ENCODE measurements at places on chromosomes 5 and 9.

- no peak for DNase-seq
Measured at GRCh38 chr5:94498199-94498598, 120.2 kb downstream of the KIAA0825 start.

GRCh38 chr5:139475865-139476617 is 5.2 kb downstream of the SMIM33 start:
- no peak for DNase-seq

- no peak for DNase-seq
Measured at GRCh38 chr9:27413511-27414219, 110.4 kb upstream of the IFNK start.

DNA sequence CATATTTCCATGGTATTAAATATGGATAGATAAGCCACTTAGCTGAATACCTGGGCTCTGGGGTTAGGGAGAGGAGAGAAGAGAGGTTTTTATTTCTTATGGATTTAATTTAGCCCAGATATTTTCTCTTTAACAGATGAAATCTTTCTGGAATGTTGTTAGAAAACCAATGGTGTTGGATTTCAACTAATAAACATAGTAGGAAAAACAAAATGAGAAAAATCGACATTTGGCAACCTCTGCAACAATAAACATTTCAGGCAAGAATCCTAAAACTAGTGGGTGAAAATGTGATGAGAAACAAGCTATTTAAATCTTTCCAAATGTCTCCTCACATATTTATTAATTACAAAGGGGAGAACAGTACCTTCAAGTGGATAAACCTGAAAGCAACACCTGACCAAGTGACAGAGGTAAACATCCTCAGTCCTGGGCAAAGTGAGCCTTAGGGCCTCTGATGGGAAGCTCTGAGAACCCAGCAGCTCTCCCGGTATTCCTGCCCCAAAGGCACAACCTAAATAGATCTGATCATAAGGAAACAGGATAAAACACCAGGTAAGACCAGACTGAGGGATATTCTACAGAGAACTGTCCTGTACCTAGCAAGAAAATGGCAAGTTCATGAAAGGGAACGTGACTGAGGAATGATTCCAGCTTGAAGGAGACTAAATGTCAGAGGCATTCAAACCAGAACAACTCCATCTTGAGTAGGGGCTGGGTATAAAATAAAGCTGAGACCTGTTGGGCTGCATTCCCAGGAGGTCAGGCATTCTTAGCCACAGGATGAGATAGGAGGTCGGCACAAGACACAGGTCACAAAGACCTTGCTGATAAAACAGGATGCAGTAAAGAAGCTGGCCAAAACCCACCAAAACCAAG is 163.7 kb downstream of the ESM1 start:
- no peak for DNase-seq

GRCh38 chr5:2255915-2256690 is 373.4 kb upstream of the IRX4 start:
- no peak for DNase-seq

GRCh38 chr5:626850-627249 is 14.7 kb downstream of the CEP72 start:
- DNase-seq: no peak

GRCh38 chr9:114311571-114312512 is 11.1 kb upstream of the ORM1 start:
- no peak for DNase-seq

DNA sequence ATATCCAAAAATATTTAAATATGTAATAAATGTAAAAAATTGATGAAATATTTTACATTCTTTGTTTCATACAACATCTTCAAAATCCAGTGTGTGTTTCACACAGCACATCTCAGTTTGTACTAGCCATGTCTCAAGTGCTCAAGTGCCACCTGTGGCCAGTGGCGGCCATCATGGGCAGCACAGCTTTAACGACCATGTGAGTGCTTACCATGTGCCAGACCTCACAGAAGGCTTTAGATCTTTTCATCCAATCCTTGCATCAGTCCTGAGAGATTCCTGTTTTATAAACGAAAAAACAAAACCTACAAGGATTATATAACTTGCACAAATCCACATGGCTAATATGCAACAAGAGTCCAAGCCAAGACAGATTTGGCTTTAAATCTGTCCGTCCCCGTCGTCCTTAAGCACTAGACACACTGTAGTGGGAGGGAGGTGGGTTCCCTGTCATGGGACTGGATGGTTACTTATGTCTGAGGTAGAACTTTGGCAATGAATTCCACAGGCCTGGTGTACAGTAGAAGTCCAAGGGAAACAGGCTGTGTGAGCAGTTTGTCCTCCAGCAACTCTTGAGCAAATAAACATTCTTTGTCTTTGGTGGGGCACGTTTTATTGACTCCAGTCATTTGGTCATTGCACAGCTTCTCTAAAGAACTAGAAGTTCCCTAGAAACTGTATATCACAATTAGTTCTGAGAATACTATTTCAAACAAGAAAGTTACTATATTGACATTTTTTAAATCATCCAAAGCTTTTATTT is 25.0 kb upstream of the F2R start:
- no peak for DNase-seq

- DNase-seq: peak; percentile 61
Measured at GRCh38 chr9:134396825-134397224, 70.6 kb downstream of the RXRA start.

DNA sequence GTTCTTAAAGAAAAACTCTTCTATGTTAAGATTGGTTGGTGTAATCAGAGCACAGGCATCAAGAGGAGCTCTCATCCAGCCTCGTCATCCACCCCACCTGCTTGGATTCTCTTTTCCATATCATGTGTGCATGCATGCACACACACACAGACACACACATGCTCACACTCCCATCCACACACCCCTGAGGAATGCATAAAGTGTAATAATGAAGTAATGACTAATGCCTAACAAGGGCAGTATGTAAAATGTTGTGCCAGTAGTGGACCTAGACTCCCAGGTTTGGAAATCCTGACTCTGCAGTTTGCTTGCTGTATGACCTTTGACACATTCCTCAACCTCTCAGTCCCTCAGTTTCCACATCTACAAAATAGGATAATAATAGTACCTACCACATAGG is 280.0 kb upstream of the ANKRD55 start:
- DNase-seq: no peak

DNA sequence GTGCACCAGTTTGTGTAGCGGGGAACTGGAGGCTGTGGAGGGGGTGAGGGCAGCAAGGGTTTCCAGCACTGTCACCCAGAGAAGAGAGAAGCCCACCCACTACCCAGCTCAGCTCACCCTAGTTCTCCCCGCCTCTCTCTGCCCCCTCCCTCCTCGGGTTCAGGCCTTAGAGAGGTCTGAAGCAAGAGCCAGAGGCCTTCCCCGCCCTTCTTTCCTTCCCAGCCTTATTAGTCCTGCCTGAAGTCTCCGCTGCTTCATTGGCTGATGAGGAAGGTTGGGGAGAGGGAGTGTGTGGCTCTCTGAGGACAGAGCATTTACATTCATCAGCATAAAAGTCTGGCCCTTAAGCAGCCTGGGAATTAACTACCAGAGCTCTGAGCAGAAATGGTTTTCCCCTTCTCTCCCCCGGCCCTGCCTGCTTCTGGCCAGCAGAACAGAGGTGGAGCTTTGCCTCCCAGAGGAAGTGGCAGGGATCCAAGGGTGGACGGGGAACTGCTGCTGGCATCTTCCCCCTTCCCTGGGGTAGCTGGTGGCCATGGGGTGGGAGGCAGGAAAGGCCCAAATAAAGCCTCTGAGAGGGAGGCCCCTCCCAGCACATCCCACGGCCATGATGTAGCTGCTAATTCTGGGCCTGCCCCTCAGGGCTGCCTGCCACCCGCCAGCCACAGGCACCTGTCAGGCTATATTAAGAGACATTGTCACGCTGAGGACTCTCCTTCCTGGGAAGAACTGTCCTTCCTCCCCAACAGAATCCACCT is 4.1 kb downstream of the DNAJB5 start:
- no peak for DNase-seq

GRCh38 chr9:4973902-4974301 is 11.2 kb upstream of the JAK2 start:
- DNase-seq: no peak

DNA sequence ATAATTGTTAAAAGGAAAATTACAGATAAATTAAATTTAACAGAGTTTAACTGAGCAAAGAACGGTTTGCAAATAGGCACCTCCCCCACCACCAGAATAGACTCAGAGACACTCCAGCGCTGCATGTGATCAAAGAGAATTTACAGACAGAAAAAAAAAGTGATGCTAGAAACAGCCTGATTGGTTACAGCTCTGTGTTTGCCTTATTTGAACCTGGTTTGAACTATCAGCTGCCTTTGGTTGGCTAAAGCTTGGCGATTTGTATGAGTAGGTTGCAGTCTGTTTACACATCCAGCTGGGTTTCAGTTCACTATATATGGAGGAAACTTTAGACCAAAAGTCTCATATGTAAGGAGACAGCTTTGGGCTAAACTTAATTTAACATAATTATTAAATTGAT is 249.1 kb downstream of the ENC1 start:
- no peak for DNase-seq

DNA sequence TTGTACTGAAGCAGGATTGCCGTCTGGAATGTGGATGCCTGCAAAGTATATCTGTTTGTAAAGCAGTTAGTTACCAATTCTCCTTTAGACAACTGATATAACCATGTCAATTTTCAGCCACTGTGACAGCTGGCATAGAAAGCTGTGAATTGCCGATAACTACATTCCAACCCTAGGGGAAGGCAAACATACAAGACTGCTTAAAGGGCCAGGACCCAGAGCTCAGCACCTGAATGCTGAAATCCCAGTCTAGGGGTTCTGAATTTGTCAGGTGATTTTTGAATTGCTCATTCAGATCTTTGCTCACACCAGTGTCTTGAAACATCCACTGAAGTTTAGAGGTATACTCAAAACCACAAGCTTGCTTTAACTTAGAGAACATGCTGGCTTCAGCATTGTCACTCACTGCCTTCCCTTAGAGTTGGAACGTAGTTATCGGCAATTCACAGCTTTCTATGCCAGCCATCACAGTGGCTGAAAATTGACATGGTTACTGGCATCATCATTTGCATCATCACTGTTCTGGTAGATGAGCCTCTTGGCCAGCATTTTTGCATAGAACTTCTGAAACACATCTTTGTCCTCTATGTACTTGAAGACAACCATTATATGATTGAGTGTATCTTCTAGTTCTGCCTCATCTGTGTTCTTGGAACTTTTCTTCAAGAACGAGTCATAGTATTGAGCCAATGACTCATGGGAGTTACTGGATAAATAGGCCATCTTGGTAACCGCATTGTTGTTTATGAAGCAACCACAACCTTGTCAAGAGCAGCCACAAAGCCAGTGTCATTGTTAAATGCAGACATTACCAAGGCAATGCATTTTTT is 82.1 kb downstream of the CCDC192 start:
- DNase-seq: peak; percentile 47

DNA sequence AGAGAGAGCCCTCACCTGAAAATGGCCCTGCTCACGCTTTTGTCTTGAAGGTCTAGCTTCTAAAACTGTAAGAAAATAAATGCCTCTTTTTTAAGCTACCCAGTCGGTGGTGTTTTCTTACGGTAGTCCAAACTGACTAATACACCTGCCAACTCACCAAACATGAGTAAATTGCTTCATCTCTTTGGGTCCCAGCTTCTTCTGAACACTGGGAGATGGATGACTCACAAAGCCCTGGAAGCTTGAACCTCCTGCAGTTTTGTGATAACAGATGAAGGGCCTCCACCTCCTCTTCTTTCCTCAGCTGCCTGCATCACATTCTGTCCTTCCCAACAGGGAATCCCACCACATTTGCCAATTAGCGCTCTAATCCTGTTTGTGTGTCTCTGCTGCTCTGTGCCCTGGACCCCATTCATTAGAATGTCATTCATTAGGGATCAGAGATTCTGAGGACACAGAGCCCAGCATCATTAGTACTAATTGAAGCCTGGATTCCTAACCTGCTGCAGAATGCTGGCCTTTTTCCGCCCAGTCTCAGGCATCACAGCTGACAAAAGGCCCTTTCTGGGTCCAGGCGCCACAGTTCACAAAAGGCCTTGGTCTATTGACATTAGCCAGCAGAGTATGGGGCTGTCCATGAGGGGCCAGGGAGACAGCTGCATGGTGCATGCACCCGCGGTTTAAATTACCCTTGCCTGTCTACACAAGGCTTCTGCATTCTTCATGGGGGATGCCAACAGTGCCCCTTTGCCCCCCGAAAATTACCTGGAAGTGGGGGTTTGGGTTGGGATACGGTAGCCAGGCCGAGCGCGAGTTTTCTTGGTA is 349.3 kb downstream of the SEMA5A start:
- DNase-seq: no peak

DNA sequence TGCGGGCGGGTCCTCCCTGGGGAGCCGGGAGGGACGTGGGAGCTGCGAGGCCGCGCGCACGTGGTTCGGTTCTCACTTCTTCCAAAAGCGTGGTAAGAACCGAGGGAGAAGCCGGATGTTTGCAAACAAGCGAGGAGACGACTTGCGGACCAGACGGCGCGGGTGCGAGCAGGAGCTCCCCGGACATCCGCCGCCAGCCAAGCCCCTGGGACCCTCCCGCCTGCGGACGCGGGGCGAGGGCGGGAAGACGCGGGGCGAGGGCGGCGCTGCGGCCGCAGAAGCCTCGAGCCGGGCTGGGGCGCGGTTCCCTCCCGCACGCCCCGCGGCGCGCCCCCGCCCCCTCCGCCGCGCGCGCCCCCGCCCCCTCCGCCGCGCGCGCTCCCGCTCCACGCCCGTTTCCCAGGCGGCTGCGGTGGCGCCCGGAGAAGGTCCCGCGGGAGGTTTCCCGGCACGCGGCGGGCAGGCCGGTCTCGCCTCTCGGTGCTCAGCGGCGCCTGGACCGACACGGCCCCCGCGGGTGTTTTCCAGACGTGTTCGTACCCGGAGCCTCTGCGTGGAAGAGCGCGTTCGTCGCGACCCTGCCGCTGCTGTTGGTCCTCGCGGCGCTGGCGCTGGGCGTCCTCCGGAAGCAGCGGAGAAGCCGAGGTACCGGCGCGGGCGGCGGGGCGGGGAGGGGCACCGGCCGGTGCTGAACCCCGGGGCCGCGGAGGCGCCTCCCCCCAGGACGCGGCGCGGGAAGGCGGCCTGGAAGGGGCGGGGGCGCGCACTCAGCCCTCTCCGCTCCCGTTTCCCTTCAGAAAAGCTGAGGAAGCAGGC is 12.8 kb downstream of the BTNL9 start:
- DNase-seq: no peak

DNA sequence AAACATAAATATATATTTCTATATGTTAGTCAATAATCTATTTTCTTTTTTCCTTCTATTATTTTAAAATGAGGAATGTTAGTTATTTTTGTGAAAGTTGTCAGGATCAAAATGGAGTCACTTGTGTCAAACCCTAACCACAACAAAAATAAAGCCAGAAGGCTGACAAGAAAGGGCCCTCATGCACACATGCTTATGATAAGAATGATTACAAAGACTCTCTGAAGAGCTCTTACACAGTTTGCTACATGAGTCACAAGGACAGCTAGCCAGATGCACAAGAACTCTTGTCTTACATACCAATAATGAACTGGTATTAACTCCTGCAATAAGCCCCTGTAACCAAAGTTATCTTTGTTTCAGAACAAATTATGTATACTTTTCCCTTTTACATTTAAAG is 64.7 kb downstream of the GGTA1 start:
- DNase-seq: no peak

DNA sequence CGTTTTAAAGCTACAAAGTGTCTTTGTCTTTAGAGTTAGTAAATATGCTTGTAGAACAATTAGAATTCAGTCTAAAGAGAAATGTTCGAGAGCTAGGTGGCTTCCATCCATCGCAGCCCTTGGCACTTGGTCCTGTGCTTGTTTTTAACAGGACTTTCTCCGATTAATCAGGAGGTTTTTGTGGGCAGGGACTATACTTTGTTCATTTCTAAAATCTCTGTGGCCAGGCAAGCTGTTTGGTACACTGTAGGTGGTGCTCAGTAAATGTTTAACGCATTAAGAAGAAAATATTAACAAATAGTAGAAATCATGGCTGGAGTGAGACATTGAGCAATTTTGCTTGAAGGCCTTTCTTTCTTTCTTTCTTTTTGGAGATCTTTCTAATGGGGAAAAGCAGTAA is 20.8 kb downstream of the AGXT2 start:
- no peak for DNase-seq
